ENCODE measurements at places on chromosomes 12 and 14.

- no peak for DNase-seq
Measured at GRCh38 chr12:112140728-112141127, 15.4 kb downstream of the TRAFD1 start.

GRCh38 chr12:132057691-132058090 is 86.4 kb downstream of the DDX51 start:
- no peak for DNase-seq

DNA sequence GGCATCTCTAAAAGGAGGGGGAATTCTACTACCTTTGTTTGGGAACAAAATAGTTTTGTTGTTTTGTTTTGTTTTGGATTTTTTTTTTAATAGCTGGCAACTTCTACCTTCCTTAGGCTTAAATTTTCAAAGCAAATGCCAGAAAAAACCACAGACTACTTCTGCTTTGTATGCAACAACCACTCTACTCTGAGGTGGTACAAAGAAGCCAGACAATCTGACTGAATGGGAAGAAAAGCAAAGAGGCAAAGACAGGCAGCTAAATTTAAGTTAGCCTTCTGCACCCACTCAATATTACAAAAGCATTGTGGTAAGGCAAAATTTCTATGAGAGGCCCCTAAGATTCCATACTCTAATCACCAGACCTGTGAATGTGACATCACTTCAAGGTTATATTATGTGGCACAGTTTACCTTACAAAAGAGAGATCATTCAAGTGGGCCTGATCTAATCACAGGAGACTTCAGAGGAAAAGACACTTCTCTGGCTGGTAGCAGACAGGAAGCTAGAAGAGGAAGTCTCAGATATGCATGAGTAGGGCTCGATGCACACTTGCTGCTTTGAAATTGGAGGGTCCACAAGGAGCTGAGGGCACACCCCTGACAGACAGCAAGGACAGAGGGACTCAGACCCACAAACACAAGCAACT is 566.6 kb downstream of the RPS29 start:
- DNase-seq: no peak

DNA sequence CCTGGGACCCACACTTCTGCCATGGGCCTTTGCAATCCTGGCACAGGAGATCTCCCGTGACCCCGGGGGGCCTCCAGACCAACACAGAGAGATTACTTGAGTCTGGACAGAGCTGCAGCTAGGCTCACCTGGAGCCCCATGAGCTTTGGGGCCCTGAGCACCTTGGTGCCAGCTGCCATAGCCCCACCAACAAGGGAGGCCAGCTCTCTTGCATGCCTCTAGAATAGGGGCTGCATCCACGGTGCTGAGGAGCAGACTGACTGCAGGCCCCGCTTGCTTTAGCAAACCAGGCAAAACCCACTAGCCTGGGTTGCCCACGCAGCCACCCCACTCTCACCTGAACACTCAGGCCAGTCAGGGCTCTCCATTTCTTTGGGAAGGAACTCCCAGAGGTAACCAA is 3.7 kb upstream of the OR4N2 start:
- DNase-seq: no peak

- DNase-seq: no peak
Measured at GRCh38 chr12:97681612-97682504, 219.3 kb downstream of the RMST start.

GRCh38 chr14:58607952-58608317 is 29.8 kb upstream of the DACT1 start:
- no peak for DNase-seq

- DNase-seq: no peak
Measured at GRCh38 chr14:61616524-61617185, 78.7 kb upstream of the HIF1A start.

DNA sequence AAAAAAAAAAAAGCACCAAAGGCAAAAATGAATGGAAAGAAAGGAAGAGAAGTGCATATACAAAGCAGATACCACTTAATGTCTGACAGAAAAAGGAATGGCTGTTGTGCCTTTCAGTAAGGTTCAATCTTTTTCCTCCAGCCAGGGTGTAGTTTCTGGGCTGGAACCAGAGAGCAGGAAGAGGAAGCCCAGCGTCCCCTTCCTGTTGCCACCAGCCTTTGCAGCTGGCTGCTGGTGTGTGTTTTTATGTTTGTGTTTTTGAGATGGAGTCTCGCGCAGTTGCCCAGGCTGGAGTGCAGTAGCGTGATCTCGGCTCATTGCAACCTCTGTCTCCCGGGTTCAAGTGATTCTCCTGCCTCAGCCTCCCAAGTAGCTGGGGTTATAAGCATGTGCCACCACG is 64.6 kb upstream of the LTA4H start:
- no peak for DNase-seq

DNA sequence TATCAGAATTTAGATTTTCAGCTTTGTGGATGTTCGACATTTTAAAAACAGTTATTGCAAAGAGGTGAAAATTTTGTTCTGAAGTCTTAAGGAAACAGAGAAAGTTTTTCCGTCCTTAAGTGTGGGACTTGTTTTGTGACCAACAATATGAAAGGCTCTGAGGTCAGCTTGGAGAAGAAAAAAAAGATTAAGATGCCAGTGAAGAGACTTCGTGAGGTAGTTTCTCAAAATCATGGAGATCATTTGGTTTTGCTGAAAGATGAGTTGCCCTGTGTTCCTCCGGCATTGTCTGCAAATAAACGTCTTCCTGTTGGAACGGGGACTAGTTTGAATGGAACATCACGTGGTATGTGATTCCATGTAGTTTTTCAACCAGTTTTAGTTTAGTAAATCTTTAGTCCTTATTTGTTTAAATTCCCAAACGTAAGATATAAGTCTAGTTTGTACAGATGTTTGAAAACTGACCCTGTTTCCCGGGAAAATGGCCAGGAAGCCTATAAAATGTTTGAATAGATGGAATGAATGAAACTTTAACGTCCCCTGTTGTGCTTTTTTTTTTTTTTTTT is 682 bp downstream of the KIAA0586 start:
- no peak for DNase-seq

DNA sequence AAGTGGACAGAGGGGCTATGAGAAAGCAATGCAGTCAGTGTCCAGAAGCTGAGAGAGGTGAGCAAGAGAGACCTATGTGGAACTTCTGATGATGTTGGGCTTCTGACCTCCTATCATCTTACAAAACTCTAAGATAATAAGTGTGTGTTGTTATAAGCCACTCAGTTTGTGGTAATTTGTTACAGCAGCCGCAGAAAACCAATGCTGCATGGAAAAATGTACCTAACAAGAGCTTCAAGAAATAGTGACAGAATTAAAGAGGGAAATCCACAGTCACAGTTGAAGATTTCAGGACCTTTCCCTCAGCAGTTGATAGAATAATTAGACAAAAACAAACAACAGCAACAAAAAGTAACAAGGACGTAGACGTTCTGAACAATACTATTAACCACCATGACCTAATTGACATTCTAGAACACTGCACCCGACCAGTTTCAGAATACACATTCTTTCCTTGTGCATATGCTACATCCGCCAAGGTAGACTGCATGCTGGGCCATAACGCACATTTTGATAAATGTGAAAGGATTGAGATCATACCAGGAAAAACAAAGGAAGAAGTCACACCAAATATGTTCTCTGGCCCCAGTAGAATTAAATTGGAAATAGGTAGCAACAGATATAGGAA is 1.8 kb upstream of the EVL start:
- DNase-seq: no peak

- no peak for DNase-seq
Measured at GRCh38 chr12:130014485-130014807, 110.6 kb upstream of the TMEM132D start.

DNA sequence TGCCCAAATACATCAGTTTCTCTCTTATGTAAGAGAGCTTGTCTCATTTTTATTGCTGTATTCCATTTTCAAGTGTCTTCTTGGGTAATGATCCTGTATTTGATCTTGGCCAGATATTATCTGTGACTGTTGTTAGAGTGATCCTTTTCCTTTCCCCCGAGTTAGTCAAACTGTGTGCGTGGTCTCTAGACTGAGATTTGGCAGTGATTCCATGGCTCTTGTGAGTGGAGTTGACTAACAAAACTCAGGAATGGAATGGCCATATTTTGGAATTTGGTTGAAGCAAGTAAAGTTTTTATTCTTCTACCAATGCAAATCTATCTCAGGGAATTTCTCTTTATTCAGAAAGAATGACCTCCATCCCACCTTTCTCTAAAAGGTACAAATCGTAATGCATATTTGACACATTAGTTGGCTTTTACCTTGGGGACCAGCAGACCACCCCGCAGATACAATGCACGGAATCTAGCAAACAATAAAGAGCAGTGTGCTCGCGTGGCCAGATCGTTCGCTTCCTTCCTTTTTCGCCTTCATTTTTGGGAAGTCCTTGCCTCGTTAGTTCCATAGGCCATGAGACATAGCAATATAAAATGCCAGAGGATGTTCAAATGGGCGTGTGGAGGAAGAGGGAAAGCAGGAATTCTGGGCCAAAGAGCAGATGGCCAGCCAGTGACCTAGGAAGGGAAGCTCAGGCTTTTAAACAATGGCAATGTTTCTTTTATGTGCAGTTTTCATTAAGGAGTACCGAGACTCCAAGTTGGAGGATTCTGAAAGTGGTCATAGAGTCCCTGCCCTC is 24.4 kb downstream of the ETV6 start:
- DNase-seq: no peak

- DNase-seq: no peak
Measured at GRCh38 chr14:73235531-73236155, 1.7 kb upstream of the PAPLN start.

- no peak for DNase-seq
Measured at GRCh38 chr12:75848431-75848925, 183.1 kb downstream of the PHLDA1 start.

DNA sequence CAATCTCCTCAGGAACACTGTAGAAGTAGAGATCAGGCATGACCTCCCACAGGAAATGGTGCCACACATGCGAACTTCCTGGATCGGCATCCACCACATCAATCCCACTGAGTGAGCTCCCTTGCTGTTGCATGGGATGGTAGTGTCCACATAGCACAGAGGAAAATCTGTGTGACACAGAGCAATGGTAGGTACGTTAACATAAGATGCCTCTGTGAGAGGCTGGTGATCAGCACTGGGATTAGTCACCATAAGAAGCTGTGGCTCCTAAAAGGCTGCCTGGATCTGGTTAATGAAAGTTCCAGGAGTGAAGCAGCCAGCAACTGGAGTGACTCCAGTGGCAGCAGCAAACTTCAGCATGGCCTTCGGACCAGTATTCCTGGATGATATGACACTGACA is 21.8 kb downstream of the WDHD1 start:
- DNase-seq: no peak

- no peak for DNase-seq
Measured at GRCh38 chr12:14619741-14620501, 52.2 kb upstream of the PLBD1 start.
